ENCODE measurements at places on chromosomes 3 and 15. TPM values are rescaled to one million over a fixed set of nuclear protein-coding genes. Genes with fewer than 3 reads are reported as not detected.

DNA sequence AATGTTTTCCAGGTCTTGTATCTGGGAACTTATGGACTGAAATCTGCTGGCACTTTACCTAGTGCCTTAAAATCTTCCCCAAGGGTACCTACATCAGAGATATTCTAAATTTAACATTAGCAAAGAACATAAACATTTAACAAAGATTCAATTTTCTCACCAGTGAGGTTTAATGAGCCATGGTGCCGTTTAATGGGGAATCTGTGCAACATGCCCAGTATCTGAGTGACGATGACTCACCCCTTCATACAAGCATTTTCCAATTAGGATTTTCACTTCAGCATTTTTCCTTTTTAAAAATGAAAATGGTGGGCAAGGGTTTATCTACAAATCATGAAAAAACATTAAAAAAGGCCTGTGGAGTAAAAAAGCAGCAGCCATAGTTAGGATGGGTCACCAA lies 189.4 kb downstream of the SLC9A9 start:
- no peak for DNase-seq

DENND4A gene
- polyA plus RNA-seq = 4.1 TPM

DNA sequence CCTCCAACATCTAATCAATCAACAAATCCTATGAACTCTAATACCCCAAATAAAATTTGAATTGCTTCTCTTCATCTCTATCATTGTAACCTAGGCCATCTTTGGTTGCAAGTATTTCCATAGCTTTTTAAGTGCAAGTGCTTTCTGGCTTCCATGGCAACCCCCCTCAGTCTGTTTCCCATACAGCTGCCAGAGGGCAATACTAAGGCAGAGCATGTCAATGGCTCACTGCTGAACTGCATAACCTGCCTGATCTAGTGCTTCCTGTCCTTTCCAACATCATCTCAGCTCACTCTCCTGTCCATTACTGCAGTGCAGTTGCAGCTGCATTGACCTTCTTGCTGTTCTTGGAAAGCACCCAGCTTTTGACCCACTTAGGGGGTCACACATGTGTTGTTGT lies 198.4 kb downstream of the WNT5A start:
- DNase-seq = no peak

ZNF609 gene
- 12.6 TPM for polyA plus RNA-seq

GRCh38 chr3:143535994-143536784 lies 312.1 kb downstream of the SLC9A9 start:
- no peak for DNase-seq

DNA sequence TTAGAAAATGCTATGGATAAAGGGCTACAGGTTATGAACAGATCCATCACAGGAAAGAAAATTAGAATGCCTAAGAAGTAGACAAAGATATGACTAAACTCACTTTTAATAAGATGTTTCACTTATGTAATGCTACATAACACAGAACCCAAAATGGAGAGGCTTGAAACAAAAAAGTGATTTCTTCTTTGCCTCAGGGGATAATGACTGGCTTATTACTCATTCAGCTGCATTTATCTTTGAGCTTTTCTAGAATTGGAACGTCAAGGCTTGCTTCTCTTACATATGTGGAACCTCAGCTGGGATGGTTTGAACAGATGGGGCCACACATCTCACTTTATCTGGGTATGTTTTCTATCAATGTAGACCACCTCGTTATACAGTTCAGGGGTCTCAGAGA lies 120.6 kb upstream of the EPHA3 start:
- peak; percentile 65 for DNase-seq

GMNC gene
- 0.16 TPM for polyA plus RNA-seq

DNA sequence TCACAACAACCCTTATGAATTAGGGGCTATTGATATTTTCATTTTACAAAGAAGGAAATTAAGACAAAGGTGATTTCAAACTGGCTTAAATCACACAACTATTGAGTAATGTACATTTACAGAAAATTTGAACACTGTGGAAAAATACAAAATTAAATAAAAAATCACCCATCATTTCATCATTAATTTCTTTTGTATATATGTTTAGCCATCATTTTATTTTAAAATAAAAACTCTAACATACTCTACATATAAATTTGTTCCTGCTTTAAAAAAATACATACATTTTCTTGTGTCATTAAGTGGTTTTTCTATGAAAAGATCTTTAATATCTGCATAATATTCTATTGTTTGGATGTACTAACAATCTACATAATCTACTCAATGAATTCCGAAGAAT lies 20.2 kb downstream of the CLDN11 start:
- DNase-seq = no peak

- DNase-seq = peak; percentile 48
These were observed 459.4 kb downstream of the GBE1 start for GRCh38 chr3:81302045-81302444.

GRCh38 chr3:48468329-48468731 lies 21.8 kb downstream of the ATRIP start:
- DNase-seq = no peak

DNA sequence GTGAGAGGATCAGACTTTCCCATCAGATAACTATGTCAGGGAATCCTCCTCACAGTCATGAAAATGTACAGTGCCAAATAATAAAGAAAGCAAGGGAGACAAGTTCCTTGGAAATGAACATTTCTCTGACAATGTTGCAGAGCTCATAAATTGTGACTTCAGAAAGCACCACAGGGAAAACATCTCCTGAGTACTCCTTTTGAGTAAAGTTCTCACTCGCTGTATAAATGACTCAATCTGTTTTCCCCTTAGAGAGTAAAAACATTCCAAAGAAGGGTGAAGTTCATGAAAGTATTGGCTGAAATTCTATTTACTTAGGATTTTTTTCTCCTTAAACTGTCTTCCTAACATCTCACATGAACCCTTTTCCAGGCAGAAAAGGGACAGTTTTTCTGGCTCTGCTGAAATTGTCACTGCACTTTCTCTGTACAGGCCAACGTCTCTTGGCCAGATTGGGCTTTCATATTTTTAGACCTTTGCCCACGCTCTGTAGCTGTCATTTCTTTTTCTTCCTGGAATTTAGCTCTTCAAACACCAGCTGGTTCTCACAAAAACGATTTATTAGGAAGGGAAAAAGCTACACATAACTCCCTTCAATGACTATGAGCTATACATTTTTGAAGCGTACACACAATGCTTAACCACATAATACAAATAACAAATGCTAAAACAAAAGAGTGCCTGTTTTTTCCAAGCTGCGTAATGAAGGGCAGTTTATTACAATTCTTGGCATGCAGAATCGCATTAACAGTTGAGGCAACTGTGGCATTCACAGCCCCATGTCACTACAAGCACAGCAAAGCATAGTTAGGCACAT lies 216.1 kb downstream of the ATP8B4 start:
- DNase-seq = peak; percentile 66

DNA sequence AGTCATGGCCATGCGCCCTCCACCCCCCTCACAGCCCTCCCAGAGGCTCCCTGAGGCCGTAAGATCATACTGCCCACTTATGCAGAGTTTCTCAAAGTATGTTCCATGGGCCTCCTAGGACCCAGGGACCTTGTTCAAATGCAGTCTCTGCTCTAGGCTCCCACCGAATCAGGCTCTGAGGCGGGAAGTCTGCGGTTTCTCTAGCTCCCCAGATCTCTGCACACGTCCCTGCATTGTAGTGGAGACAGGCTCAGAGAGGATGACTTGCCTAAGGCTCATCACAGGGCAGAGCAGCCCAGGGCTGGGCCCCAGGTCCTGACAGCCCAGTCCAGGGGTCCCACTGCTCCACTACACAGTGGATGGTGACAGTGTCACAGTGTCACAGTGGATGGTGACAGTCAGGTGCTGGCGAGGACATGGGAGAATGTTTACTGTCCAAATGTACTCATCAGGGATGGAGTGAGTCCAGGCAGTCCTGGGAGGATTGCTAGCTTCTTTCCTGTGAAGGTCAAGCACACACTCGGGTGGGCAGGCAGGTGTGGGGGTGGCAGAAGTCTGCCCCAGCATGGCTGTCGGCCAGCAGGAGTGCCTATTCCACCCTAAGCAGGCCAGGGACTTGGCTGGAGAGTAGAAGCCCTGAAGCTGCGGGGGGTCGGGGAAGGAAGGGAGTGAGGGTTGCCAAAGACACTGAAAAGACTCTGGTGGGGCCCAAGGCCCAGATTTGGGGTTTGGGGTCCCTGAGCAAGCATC lies 12.4 kb downstream of the ANKRD63 start:
- no peak for DNase-seq

DNA sequence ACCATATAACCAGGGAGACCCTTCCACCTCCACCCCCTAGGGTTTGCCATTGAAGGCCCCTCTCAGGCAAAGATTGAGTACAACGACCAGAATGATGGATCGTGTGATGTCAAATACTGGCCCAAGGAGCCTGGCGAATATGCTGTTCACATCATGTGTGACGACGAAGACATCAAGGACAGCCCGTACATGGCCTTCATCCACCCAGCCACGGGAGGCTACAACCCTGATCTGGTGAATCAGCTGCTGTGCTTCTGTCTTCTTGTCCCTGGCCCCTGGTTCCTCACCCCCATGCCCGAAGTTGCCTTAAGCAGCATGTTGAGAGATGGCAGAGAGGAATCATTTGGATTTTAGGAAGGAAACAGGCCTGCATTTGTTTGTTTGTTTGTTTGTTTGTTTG lies 98.4 kb downstream of the FLNB start:
- DNase-seq = no peak

DNA sequence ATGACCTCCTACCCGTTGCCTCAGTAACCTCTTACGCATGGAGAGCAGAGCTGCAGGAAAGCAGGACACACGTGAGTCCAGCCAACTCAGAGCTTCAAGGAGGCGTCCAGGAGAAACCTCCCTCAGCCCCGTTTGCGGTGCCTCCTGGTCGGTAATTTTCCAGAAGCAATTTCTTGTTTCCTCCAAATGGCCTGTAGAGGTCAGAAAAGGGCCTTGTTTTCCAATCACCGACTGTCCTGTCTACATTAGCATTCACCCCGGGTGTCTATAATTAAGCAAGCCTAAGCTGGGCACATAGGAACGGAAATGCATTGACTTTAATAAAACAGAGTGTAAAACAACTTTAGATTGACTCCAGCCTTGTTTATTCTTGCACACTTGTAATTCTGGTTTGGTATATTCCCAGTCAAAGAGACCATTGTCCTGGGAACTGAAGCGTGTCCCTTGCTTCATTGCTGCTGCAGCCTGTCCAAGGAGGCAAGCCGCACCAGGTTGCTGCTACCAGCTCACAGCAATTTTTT lies 836.2 kb downstream of the AGBL1 start:
- DNase-seq = peak; percentile 13

NKTR gene
- 20.0 TPM for polyA plus RNA-seq

DNA sequence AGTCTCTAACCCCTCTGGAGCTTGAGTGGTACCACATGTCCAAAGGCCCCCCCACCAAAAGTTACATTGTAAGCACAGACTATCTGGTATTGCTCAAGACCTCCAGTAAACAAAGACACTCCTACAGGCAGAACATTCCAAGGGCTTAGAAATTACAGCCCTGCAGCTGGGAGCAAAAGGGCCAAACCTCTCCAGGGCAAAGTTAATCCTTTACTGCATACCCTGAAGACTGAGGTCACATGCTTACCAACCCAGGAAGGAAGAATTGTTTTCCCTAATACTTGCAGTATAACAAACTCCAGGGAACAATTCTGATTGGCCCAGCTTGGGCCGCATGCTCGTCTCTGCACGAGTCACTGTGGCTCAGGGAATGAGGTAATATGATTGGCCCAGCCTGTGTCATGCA lies 266.1 kb upstream of the NR2F2 start:
- DNase-seq = peak; percentile 31

EOMES gene
- not detected for polyA plus RNA-seq

DNA sequence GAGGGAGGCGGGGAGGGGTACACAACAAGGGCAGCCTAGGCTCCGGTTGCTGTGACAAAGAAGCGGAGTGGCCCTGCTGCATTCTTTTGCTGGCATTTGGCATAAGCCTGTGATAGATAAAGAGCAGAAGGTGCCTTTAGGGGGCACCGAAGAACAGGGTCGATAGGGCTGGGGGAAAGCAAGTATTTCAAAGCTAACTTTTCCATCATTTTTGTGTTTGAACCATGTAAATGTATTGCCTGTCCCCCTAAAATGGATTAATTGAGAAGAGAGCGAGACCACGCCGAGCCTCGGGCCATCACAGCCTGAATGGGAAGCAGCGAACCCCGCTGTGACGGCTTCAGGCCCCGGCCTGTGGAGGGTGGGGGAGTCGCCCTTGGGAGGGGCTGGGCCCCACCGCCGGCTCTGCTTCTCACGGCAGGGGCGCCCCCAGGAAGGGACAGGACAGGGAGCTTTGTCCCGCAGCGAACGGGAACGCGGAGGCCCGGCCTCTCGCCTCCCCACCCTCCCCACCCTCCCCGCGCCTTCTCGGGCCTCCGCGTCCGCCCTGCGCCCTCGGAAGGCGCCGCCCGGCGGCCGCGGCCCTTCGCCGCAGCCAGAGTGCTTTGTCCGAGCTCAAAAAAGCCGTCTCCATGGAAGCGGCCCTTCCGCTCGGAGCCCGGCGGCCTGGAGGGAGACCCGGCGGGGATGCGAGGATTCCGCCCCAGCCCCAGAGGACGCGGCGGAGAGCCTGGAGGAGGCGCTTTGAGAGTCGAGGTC lies 32.4 kb upstream of the ALDH1L1 start:
- DNase-seq = peak; percentile 12

GRCh38 chr15:100847194-100847593 lies 32.4 kb upstream of the ALDH1A3 start:
- DNase-seq = no peak

HTR3E gene
- not detected for polyA plus RNA-seq

AADACL2 gene
- not detected for polyA plus RNA-seq

MBD4 gene
- 15.0 TPM for polyA plus RNA-seq

EPHA3 gene
- polyA plus RNA-seq = 0.04 TPM

ARPIN gene
- 8.8 TPM for polyA plus RNA-seq

TPRG1 gene
- polyA plus RNA-seq = 0.17 TPM

- no peak for DNase-seq
These were observed 5.2 kb downstream of the LINS1 start for GRCh38 chr15:100596792-100597191.

- no peak for DNase-seq
These were observed 87.1 kb upstream of the MYZAP start for GRCh38 chr15:57504599-57504940.

Measured in IMR-90 (cell line).